Dermis blood vessel endothelial cell (primary cell): ENCODE measurements at places on chromosomes 7 and 10. TPM values are rescaled to one million over a fixed set of nuclear protein-coding genes. Genes with fewer than 3 reads are reported as not detected.

- DNase-seq = no peak
Observed at GRCh38 chr7:148175512-148175911, 415.1 kb upstream of the C7orf33 start.

- no peak for DNase-seq
Observed at GRCh38 chr10:110754375-110755105, 110.4 kb downstream of the RBM20 start.

DNA sequence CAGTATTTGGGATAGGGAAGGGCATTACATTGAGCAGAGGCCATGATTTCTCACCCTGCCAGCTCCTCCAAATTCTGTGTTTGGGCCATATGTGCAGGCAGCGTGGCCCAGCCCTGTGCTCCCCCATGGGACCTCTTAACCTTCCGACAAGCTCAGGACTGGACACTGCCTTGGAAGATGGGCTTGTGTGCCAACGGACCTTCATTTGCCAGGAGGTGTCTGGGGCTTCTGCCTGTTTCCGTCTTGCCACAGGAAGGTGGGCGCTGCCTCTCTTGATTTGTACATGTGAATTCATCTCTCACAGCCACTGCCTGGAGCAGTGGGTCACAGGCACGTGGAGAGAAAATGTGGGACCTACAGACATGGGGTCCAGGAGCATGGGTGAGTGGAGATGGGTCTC, 272.6 kb downstream of the CCSER2 start:
- DNase-seq = no peak

- DNase-seq = no peak
Observed at GRCh38 chr10:35895331-35895730, 253.2 kb upstream of the FZD8 start.

DNA sequence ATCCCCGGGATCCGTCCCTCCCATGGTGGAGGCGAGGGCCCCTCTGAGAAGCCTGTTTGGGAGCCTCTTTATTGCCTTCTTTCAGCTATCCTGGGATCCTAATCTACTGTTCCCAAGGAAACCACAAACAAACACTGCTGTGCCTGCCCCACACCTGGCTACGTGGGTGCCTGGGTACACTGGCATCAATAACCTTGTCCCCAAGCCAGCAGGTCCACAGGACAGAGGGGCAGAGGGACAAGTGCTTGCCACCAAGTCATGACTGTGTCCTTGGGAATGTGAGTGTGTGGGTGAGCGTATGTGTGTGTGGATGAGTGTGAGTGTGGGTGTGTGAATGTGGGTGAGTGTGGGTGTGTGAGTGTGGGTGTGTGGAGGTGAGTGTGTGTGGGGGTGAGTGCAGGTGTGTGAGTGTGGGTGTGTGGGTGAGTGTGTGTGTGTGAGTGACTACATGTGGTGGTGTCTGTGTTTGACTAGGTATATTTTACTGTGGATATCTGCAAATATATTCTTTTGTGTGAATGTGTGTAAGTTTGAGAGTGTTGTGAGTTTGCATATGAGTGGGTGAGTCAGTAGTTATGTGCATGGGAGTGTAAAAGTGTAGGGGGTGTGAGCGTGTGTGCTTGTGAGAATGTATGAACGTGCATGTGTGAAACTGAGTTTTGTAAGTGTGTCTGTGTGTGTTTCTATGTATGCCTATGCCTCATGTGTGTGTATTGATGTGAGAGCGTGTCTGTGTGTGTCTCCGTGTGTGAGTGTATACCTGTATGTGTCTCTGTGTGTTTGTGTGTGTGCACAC, 96.1 kb downstream of the TNS3 start:
- DNase-seq = no peak

The CLDN3 gene
- 1.4 and 1.5 TPM in 2 replicates for total RNA-seq

The LRGUK gene
- total RNA-seq = 0.05 and 0.17 TPM in 2 replicates

The ZNF485 gene
- 1.0 TPM in 2 replicates for total RNA-seq

The CACNA2D1 gene
- total RNA-seq = 20.6 and 35.7 TPM in 2 replicates
